NCI-H446 (cell line): ENCODE measurements at places on chromosomes 5 and 9.

DNA sequence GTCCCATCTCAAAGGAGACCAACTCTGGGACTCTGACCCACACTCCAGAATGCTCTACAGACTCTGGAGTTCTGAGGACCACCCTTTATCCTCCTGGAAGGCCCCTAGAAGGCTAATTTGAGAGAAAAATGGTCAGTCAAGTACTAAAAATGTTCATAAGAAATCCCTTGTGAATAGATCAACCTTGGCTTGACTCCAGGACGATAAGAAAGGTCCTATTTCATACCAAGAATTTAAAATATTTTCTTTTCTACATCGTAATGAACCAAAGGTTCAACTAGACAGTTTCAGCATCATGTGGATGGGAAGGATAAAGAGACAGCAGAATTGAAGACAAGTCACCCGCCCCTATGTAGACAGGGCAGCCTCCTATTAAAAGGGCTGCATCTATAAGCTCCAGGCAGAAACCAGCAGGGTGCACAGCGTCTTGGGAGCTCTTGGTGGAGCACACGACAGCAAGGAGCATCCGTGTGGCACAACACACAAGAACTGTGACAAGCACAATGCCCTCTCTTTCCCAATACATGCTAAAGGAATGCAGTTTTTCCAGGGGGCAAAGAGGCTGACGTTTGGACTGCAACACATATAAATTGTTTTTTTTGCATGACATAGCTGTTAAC, 38.3 kb downstream of the RASEF start:
- no peak for DNase-seq

DNA sequence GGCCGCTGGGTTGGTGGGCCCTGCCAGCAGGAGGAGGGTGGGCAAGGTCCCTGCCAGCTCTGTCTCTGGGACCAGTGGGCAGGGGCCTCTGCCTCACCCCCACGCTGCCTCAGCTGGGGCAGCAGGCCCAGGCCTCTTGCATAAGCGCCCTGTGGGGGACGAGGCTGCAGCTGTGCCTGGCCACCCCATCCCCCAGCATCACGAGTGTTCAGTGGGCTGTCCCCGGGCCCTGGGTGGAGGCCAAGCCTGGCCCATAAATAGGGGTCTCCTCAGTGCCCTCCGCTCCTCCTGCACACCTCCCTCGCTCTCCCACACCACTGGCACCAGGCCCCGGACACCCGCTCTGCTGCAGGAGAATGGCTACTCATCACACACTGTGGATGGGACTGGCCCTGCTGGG, at the start of gene PTGDS:
Gene PTGDS (plus strand): TSS at position 282 of the 400 bp plus-strand sequence. CDS start 75 bp downstream, at position 357.
- DNase-seq = no peak

DNA sequence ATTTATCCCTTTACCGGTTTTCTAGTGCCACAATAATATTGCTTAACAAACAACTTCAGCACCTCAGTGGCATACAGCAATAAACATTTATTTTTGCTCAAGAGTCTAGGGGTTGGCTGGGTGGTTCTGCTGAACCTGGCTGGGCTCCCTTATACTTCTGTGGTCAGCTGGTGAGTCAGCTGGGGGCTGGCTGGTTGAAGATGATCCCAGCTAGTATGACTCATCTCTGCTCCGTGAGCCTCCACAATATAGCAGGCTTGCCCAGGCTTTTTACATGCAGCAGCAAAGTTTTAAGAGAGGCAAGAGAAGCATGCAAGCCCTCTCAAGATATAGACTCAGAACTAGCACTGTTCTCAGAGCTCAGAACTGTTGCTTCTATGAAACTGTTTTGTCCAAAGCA, 523.5 kb upstream of the CLINT1 start:
- no peak for DNase-seq

- DNase-seq = no peak
Observed at GRCh38 chr5:32023816-32024215, 150.3 kb downstream of the GOLPH3 start.

GRCh38 chr9:91416096-91416712, 7.4 kb downstream of the NFIL3 start:
- no peak for DNase-seq

GRCh38 chr5:176846335-176847140, 36.2 kb downstream of the UNC5A start:
- no peak for DNase-seq
